ENCODE measurements at places on chromosomes 4 and X. TPM values are rescaled to one million over a fixed set of nuclear protein-coding genes. Genes with fewer than 3 reads are reported as not detected.

The NPFFR2 gene
- total RNA-seq = 0.16 TPM

The TMEM271 gene
- 0.32 TPM for total RNA-seq

The SPIN2B gene
- total RNA-seq = 15.5 TPM

The ITGB1BP2 gene
- 7.1 TPM for total RNA-seq

The MAOA gene
- 0.45 TPM for total RNA-seq

DNA sequence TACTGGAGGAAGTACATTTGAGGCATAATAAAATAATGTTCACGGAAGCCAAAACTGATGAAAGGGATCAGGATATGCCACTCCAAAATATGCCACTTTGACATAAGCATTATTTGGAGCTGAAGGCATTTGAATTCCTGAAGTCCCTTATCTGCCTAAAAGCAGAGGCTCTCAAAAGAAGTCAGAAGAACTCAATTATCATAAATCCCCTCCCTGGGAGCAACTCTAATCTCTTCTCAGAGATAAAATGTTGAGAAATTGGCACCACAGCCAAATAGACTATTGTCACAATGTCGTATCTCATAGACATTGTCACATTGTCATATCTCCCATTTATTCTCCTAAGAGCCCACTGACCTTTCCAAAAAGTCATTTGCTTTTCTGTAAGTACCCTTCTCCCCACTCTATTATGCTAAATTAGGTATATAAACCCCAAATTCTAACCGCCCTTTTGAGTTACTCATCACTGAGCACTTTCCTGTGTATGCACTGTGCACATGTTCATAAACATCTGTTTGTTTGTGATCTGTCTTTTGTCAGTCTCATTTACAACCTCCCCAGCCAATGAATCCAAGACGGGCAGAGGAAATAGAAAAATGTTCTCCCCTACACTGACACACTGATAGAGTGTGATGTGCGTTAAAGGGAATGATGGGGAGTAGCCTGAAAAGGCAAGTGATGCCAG, 78.5 kb upstream of the NAF1 start:
- H3K4me3 ChIP-seq = no peak overlapping the region
- H3K27ac ChIP-seq = no peak overlapping the region
- no peak for DNase-seq
- H3K36me3 ChIP-seq = no peaks in the 10 kb centered on the region
- H3K27me3 ChIP-seq = peaks cover 6% of the 10 kb centered on the region

DNA sequence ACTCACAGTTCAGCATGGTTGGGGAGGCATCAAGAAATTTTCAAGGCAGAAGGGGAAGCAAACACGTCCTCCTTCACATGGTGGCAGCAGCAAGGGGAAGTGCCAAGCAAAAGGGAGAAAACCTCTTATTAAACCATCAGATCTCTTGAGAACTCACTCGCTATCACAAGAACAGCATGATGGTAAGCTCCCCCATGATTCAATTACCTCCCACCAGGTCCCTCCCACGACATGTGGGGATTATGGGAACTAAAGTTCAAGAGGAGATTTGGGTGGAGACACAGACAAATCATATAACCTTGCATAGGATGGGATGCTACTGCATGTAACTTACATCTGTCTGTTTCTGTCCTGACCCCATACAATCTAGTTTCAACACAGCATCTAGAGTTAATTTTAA, 511.8 kb upstream of the ARX start:
- H3K36me3 ChIP-seq = no peaks in the 10 kb centered on the region
- H3K4me3 ChIP-seq = no peak overlapping the region
- H3K27me3 ChIP-seq = no peaks in the 10 kb centered on the region
- no peak for DNase-seq
- no peak overlapping the region for H3K27ac ChIP-seq
- peaks cover 6% of the 10 kb centered on the region for H3K4me1 ChIP-seq

DNA sequence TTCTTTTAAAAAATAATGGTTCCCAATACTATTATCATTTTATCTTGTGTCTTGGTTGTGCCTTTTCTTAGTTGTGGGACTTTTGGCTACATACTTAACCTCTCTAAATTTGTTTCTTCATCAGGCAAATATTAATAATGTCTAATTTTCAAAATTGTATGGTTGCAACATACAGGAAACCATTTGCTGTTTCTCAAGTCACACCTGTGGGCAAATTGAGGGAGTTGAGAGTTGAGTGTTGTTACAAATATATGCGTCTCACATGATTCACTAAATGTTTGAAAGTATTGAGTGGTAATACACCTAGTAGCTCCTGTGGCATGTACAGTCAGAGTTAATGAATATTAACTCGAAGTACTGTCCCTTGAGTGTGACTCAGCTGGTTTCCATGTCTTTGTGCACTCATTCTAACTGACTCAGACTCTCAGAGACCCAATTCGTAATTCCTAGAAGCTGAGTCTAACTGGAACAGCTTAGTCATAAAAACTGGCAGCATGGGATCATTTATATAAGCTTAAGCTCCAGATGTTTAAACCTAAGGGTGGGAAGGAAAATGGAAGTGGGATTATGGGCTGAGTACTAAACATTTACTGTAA, 802.4 kb downstream of the TRIML1 start:
- no peak overlapping the region for H3K4me3 ChIP-seq
- DNase-seq = no peak
- no peaks in the 10 kb centered on the region for H3K4me1 ChIP-seq
- H3K27ac ChIP-seq = no peak overlapping the region
- no peaks in the 10 kb centered on the region for H3K27me3 ChIP-seq

DNA sequence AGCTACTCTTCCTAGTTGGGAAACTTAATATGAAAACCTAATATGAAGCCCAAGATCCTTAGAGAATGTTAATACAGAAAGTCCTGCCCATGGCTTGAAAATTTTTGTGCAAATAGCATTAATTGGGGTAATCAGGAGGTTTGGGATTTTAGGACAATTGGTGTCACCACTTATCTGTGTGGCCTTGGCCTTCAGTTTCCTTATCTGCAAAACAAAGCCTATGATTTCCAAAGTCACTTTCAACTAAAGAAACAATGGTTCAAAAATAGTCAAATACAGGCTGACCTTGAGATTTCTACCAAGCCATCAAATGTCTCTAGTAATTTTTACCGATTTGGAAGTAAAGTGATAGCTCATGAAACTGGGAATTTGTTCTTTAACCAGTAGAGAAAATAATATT, 40.2 kb upstream of the FAM9C start:
- H3K27ac ChIP-seq = no peak overlapping the region
- peaks cover 15% of the 10 kb centered on the region for H3K4me1 ChIP-seq
- DNase-seq = no peak

- H3K4me3 ChIP-seq = no peak overlapping the region
- no peak overlapping the region for H3K27ac ChIP-seq
- peaks cover 23% of the 10 kb centered on the region for H3K27me3 ChIP-seq
- DNase-seq = no peak
- peaks cover 21% of the 10 kb centered on the region for H3K4me1 ChIP-seq
Observed at GRCh38 chr4:7516096-7516772, 81.5 kb upstream of the PSAPL1 start.

DNA sequence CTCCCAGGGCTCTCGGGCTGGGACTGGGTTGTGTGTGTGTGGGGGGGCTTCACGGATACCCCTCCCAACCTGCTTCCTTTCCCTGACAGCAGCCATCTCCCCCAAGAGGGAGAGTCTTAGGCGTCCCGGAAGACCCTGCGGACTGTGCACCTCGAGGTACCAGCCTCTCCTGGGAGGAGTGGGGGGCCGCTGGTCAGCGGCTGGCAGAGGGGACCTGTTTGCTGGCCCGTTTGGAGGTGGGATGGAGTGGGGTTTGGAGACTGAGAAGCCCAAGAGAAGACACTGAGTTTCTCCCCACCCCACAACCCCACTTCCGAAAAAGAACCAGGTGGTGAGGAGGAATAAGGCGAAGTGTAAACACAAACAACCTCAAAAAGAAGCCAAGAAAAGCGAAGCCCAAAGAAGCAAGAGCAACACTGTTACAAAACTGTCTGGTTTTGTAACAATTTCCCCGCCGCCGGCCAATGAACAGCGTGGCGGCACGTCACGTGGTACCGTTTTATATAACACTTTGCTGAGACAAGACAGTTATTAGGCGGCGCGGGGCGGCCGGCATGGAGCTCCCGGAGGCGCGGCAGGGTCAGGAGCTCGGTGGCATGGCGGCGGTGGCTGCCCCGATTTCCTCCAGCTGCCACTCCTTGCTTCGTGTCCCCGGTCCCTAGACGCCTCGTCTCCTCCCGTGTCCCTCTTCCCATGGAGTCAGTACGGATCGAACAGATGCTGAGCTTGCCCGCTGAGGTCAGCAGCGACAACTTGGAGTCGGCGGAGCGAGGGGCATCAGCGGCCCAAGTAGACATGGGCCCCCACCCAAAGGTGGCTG, at the start of gene LONRF3:
Gene LONRF3 (plus strand): TSS at position 531 of the 820 bp plus-strand sequence. CDS start 163 bp downstream, at position 694.
- no peak for DNase-seq

DNA sequence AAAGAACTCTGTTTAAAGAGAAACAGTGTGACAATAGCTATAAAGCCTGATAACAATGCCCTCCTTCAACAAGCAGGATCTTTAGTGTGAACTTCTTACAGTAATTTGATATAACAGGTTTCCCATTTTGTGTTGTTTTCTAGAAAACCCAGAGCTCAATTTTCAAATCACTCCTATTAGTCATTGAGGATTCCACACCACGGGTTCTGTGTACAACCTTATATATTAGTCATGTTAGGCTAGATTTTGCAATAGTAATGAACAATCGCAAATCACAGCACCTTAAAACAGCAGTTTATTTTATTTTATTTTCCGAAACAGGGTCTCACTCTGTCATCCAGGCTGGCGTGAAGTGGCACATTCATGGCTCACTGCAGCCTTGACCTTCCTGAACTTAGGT, 1020.9 kb upstream of the INTU start:
- no peak overlapping the region for H3K4me3 ChIP-seq
- H3K27me3 ChIP-seq = no peaks in the 10 kb centered on the region
- no peak for DNase-seq
- no peaks in the 10 kb centered on the region for H3K4me1 ChIP-seq

- peak; percentile 59 for DNase-seq
- peaks cover 27% of the 10 kb centered on the region for H3K4me1 ChIP-seq
- peaks cover 3% of the 10 kb centered on the region for H3K27me3 ChIP-seq
- H3K36me3 ChIP-seq = no peaks in the 10 kb centered on the region
- peak within 1 kb of the TSS; percentile 90 for H3K4me3 ChIP-seq
Observed at GRCh38 chrX:118495061-118495921, at the start of gene DOCK11. Gene DOCK11, plus strand, starts transcription at chrX:118495815. Its CDS starts 157 bp downstream, at chrX:118495972.

DNA sequence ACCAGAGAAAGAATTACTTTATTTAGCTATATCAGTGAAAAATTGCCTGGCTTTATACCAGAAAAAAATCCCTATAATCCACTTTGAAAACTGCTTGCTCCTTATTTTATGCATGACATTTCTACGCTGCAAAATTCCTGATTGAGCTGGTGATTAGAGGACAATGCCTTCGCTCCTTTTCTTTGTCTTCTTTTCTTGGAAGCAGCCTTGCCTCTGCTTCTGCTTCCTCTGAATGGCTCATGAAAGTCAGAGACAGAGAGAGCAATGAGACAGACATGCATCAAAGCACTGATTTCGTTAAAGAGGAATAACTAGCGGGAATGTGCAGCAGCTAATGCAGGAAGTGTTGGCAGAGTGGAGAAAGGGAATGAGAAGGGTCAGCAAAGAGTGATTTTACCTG, 294.3 kb upstream of the IGFBP7 start:
- no peak overlapping the region for H3K4me3 ChIP-seq
- DNase-seq = no peak
- H3K27me3 ChIP-seq = no peaks in the 10 kb centered on the region
- peak overlapping the region; percentile 0 for H3K27ac ChIP-seq
- H3K4me1 ChIP-seq = peaks cover 18% of the 10 kb centered on the region

DNA sequence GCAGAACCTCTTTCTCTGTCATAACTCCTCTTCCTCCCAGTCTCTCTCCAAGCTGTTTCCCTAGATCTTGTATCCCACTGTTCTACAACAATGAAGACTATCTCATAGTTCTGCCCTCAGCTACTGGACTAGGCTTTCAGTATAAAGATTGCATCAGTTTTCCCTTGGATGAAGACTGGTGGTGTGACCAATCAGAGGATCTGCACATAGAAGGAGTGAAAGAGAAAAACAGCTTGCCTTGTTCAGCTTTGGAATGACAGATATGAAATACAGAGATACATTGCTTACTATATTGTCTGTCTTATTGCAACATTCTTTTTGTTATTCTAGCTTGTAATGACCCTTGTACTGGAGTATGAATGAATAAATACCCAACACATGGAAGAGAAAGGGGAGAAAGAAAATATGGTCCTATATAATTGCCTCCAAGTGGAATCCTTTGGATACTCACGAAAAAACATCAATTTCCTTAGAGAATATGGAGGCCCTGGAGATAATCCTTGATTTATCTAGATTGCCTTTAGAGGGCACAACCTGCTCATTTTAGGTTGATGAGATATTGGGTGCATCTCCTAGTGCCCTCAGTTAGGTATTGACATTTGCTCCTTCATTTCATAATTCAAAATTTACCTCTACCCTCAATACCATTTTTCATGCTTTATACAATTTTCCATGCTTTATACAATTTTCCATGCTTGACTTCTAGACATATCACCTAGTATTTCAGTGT, 395.8 kb downstream of the NAF1 start:
- DNase-seq = no peak
- no peak overlapping the region for H3K27ac ChIP-seq
- no peaks in the 10 kb centered on the region for H3K27me3 ChIP-seq
- H3K36me3 ChIP-seq = no peaks in the 10 kb centered on the region
- H3K4me1 ChIP-seq = peaks cover 8% of the 10 kb centered on the region

- no peak for DNase-seq
- peaks cover 3% of the 10 kb centered on the region for H3K36me3 ChIP-seq
- H3K27me3 ChIP-seq = no peaks in the 10 kb centered on the region
- H3K27ac ChIP-seq = no peak overlapping the region
- no peaks in the 10 kb centered on the region for H3K4me1 ChIP-seq
- H3K4me3 ChIP-seq = no peak overlapping the region
Observed at GRCh38 chrX:45540181-45540580, 339.5 kb upstream of the DIPK2B start.

DNA sequence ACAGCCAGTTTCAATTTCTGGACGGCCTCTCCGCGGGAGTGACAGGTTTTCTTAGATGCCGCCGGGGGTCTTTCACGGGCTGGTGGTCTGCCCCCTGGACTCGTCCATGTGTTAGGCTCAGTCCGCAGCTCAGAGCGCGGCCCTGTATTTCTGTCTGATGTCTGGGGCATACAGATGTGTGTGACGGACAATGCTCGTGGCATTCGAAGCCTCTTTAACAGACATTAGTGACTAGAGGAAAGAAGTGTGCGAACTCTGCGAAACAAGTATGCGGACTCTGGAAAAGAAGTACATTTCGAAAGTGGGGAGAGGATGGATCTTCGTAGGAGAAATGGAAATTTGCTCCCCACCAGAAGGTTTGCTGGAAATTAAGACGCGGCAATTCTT, 793 bp upstream of the DCUN1D4 start:
- peak overlapping the region; percentile 98 for H3K27ac ChIP-seq
- no peak for DNase-seq
- peak overlapping the region; percentile 99 for H3K4me3 ChIP-seq
- H3K36me3 ChIP-seq = no peaks in the 10 kb centered on the region
